Activated naive CD8-positive, alpha-beta T cell treated with anti-CD3 and anti-CD28 coated beads, Interleukin-2, amount 50 U/mL, for 16 hours (primary cell): ENCODE measurements at places on chromosomes 13 and 19.

DNA sequence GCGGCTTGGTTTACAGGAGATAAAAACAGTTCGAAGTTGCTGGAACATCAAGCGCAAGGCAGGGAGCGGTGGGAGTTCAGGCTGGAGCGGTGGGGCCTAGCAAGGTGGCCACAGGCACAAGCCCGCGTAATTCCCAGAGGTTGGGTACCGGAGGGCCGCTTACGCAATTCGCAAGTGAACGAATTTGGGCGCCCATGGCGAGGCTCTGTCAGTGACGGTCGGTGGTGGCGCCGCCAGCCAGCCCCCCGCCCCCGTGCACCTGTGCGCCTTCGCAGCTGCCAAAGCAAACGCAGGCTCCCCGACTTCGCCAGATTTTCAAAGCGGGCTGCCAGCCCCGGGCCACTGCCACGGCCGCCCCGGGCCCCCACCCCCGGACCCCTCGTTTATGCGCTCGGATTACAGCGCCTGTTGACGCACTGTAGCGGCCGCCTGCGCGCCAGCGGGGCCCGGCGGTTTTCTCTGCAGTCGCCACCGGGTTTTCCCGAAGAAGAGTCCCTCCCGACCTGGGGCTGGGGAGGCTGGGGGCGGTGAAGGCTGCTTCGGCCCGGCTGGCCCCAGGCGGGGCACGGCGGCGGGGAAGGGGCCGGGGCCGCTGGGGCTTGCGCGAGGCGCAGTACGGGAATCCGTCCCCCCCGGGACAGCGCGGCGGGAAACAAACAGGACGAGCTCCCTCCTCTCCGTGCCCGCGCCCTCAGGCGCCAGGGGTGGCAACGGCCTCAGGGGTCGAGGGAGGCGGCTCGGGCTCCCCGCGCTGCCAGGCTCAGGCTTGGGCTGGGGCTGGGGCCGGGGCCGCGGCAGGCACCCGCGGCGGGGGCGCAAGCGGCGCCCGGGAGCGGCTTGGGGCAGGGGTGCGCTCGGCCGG, 709 bp downstream of the N4BP2L1 start:
- no peak for DNase-seq

GRCh38 chr19:41309180-41310032, 566 bp upstream of the CCDC97 start:
- no peak for DNase-seq

- no peak for DNase-seq
These were observed 66.3 kb downstream of the ARHGAP35 start for GRCh38 chr19:46927106-46927505.

- no peak for DNase-seq
These were observed 615.4 kb upstream of the MIR17HG start for GRCh38 chr13:90732049-90732448.

DNA sequence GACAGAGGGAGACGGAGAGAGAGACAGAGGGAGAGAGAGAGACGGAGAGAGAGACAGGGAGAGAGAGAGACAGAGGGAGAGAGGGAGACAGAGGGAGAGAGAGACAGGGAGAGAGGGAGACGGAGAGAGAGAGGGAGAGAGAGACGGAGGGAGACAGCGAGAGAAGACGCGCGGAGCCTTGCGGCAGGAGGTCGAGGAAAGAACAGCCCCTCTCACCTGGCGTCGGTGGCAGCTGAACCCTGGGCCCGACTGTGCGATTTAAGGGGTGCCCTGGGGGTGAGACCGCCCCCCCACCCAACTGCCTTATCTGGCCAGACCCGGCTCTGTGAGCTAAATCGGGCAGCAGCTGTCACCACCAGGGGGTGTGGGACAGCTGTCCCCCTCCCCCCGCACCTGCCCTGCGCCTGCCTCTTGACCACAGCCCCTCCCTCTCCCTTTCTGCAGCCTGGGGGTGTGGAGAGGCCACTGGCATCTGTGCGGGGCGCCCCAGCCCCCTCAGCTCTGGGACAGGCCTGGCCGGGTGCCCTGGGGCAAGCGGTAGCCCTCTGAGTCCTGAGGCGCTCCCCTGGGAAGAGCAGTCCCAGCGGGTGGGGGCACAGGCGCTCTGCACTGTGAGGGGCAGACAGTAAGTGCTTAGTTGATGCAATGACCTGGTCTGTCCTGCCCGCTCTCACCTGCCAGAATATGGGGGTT, 10.8 kb downstream of the JOSD2 start:
- no peak for DNase-seq

GRCh38 chr19:34224996-34225658, 29.2 kb upstream of the GARRE1 start:
- DNase-seq, result no peak

GRCh38 chr13:42814868-42815267, 33.5 kb downstream of the FAM216B start:
- DNase-seq, result no peak

DNA sequence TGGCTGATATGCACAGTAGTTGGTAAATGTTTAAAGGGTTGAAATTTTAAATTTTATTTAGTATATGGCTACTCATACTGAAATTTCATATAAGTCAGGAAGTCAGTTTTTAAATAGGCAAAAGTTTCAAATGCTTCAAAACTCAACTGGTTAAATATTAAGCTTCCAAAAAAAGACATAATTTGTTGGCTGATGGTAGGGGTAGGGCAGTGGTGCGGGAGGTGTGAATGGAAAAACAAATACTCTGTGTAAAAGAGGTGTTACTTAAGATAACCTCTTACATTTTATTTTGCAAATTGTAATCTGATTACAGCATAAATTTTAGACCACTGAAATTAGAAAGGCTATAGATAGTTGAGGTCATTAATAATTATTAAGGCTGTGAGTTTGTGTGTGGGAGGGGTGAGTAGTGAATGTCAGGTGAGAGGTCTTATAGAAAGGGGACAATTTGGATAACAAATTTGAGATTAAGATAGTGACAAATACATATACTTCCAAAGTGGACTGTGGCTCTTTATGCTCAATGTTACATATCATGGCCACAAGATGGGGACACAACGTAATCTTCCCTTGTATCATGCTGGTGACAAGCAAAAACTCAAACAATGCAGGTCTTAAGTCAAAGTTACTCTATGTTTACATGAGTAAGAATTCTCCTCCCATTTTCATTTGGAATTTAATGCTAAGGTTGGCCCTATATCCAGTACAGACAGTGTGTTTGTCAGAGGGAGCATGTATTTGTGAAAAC, 36.6 kb upstream of the OXGR1 start:
- DNase-seq, result no peak

DNA sequence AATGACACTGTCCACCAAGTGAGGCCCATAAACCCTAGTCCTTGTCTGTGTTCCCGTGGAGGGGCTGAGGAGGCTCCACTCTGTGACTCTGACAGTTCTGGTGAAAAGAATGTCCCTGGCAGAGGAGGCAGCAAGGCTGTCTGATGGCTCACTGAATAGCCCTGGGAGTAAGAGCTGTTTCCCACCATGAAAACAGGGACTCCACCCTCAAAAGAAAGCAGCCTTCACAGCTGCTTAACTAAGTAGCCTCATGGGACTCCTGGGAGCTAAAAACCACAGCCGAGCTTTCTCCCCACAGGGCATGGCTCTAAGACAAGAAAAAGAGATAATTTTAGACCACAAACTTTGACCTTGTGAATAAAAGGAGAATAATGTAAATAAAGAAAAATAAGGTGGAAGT, 135.1 kb upstream of the FRY start:
- no peak for DNase-seq

DNA sequence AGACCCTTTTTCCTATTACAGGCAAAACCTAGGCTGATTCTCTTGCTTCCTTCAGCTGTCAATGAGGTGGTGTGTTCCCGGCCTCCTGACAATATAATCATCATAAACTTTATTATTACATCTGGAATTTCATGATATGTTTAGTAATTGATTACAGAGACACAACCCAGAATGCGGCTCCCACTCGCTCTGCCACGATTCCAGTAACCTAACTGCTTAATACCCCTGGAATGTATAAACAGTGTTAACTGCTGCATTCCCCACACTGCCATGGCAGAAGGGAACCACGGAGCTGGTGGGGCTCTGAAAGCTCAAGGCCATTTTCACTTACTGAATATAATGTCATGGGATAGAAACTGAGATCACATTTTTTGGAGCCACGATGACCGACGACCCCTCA, 17.1 kb downstream of the TSHZ3 start:
- DNase-seq, result no peak

GRCh38 chr19:41577144-41577830, 1.3 kb downstream of the CEACAM21 start:
- no peak for DNase-seq

- DNase-seq, result no peak
These were observed 1.0 kb downstream of the PDX1 start for GRCh38 chr13:27920677-27921420.
